Articular chondrocyte of knee joint (primary cell): ENCODE measurements at places on chromosomes 7 and 10. TPM values are rescaled to one million over a fixed set of nuclear protein-coding genes. Genes with fewer than 3 reads are reported as not detected.

AKR1C4 gene
- total RNA-seq: not detected in 2 replicates

ZSCAN25 gene
- total RNA-seq: 10.8 and 11.2 TPM in 2 replicates

HOXA5 gene
- 6.7 and 8.1 TPM in 2 replicates for total RNA-seq

BUD31 gene
- 103 and 104 TPM in 2 replicates for total RNA-seq

SPDYE9 gene
- total RNA-seq: under 0.01 TPM in 1 of 2 replicates, not detected in the other

CPA2 gene
- total RNA-seq: 0.26 and 0.43 TPM in 2 replicates

PHYHIPL gene
- not detected in 2 replicates for total RNA-seq

KIF20B gene
- total RNA-seq: 12.8 and 16.6 TPM in 2 replicates

TMEM196 gene
- 0.11 and 0.13 TPM in 2 replicates for total RNA-seq

SMKR1 gene
- total RNA-seq: 1.0 and 1.5 TPM in 2 replicates

SEMA3A gene
- total RNA-seq: 178 and 193 TPM in 2 replicates

TEX36 gene
- total RNA-seq: not detected in 2 replicates

SUGCT gene
- total RNA-seq: 8.0 and 10.2 TPM in 2 replicates

CALHM3 gene
- 0.11 TPM in 1 of 2 replicates, not detected in the other for total RNA-seq

TMEM130 gene
- total RNA-seq: 0.26 and 0.54 TPM in 2 replicates

TMEM176A gene
- not detected in 2 replicates for total RNA-seq

IGF2BP3 gene
- total RNA-seq: 0.26 and 0.76 TPM in 2 replicates

TWIST1 gene
- total RNA-seq: 87.7 and 105 TPM in 2 replicates

VTI1A gene
- 37.8 and 40.0 TPM in 2 replicates for total RNA-seq

SPDYE8 gene
- not detected in 2 replicates for total RNA-seq

SLC29A4 gene
- total RNA-seq: 0.54 and 1.2 TPM in 2 replicates

CYP26A1 gene
- not detected in 2 replicates for total RNA-seq

LMOD2 gene
- not detected in 2 replicates for total RNA-seq

HMX2 gene
- not detected in 2 replicates for total RNA-seq

FAM107B gene
- 30.1 and 48.4 TPM in 2 replicates for total RNA-seq

KIAA1549 gene
- 1.0 and 1.4 TPM in 2 replicates for total RNA-seq

NRG3 gene
- not detected in 2 replicates for total RNA-seq

PAPOLB gene
- total RNA-seq: 0.22 and 0.39 TPM in 2 replicates

CAMK2B gene
- total RNA-seq: 0.26 and 0.54 TPM in 2 replicates

FAM131B gene
- 0.39 and 0.54 TPM in 2 replicates for total RNA-seq

AKR1E2 gene
- total RNA-seq: 6.7 and 8.1 TPM in 2 replicates

FBXL13 gene
- total RNA-seq: 1.6 and 1.8 TPM in 2 replicates

CDHR1 gene
- total RNA-seq: 0.11 and 0.26 TPM in 2 replicates

ANAPC16 gene
- 78.1 and 79.6 TPM in 2 replicates for total RNA-seq

GALNT17 gene
- total RNA-seq: under 0.01 and 0.26 TPM in 2 replicates

TAF3 gene
- total RNA-seq: 3.0 and 3.2 TPM in 2 replicates

CPXM2 gene
- 52.1 and 71.0 TPM in 2 replicates for total RNA-seq

CFAP43 gene
- 0.78 and 1.2 TPM in 2 replicates for total RNA-seq

CFAP58 gene
- 0.86 and 2.0 TPM in 2 replicates for total RNA-seq

FOXP2 gene
- 10.1 and 17.0 TPM in 2 replicates for total RNA-seq

BET1 gene
- 35.3 and 43.3 TPM in 2 replicates for total RNA-seq

PRLHR gene
- total RNA-seq: not detected in 2 replicates

CYP17A1 gene
- not detected in 2 replicates for total RNA-seq

PPP1R9A gene
- under 0.01 and 0.11 TPM in 2 replicates for total RNA-seq

TMEM273 gene
- total RNA-seq: not detected in 2 replicates

WIPF3 gene
- total RNA-seq: not detected in 2 replicates
